ENCODE measurements at places on chromosomes 11 and 22. TPM values are rescaled to one million over a fixed set of nuclear protein-coding genes. Genes with fewer than 3 reads are reported as not detected.
A peak's percentile ranks its signal among the peaks of the same experiment; 100 is the strongest.

The NLRP14 gene
- 0.54 TPM for total RNA-seq

The POTEH gene
- total RNA-seq, result not detected

The KCNJ11 gene
- 3.0 TPM for total RNA-seq

DNA sequence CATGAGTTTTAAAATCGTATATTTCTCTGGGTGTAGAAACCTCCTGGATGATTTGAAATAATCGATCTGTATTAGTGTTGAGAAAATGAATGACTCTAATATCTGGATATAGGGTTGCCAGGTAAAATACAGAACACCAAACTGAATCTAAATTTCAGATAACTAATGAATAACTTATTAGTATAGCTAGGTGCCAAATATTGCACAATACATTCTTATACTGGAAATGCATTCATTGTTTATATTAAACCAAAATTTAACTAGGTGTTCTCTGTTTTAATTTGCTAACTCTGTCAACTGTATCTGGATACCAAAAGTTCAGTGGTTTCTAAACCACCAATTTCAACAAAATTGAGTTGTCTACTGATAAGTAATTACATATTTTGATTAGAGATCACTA is 2.5 kb upstream of the BIRC3 start:
- no peak overlapping the region for H3K4me3 ChIP-seq
- peaks cover 28% of the 10 kb centered on the region for H3K4me1 ChIP-seq
- peaks cover 4% of the 10 kb centered on the region for H3K27me3 ChIP-seq
- DNase-seq, result no peak
- no peaks in the 10 kb centered on the region for H3K36me3 ChIP-seq

DNA sequence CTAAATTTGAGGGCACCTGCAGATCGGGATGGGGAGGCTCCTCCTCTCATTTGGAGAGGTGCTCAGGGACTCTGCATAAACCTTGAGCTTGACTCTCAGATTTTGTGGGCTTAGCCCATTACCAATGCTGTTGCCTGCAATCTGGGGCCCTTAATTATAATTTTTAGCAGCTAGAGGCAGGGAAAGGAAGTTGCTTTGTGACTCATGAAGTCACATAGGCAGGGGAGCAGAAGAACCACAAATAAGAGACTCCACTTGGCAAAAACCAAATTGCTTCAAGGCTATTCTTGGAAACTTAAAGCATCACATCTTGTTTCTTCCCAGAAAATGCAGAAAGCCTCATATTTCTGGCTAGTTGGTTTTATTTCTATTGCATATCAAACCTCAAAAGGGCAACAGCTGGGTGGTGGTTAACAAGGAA is 46.9 kb downstream of the MICAL2 start:
- H3K4me1 ChIP-seq, result peaks cover 27% of the 10 kb centered on the region
- H3K36me3 ChIP-seq, result no peaks in the 10 kb centered on the region
- no peaks in the 10 kb centered on the region for H3K27me3 ChIP-seq
- no peak overlapping the region for H3K4me3 ChIP-seq
- DNase-seq, result no peak
- no peak overlapping the region for H3K27ac ChIP-seq

DNA sequence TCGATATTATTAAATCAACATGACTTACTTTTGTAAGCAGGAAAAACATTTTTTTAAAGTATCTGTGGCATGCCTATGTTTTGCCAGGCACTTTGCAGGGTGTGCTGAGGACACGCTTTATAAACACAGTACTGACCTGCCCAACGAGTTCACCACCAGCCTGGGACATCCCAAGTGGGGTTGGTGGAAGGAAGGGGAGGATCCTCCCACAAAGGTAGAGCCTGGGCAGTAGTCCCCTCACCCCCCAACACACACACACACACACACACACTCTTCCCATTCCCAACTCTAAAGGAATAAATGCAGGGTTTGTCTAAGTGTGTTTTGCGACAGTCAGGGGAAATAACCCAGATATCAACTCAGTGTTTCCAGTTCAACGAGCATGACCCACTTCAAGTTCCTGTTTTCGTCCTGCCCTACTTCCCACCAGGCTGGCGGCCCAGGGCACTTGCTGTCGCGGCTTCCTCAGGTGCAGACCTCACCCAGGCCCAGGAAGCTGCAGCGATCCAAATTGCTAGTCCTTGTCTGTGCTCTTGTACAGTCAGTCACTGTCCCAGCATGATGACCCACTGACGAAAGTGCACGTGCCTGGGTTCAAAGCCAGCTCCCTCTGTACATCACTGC is 3.1 kb downstream of the CERK start:
- no peak overlapping the region for H3K4me3 ChIP-seq
- peaks cover 54% of the 10 kb centered on the region for H3K4me1 ChIP-seq
- peak overlapping the region; percentile 56 for H3K27ac ChIP-seq
- no peak for DNase-seq

GRCh38 chr11:61827571-61828378 is at the start of gene FADS2:
Gene FADS2 (plus strand): TSS chr11:61828300. CDS start chr11:61828391, 91 bp downstream.
- H3K27ac ChIP-seq, result peak within 1 kb of the TSS; percentile 98
- H3K4me1 ChIP-seq, result peaks cover 44% of the 10 kb centered on the region
- peak; percentile 91 for DNase-seq
- no peaks in the 10 kb centered on the region for H3K27me3 ChIP-seq
- peak within 1 kb of the TSS; percentile 89 for H3K4me3 ChIP-seq

GRCh38 chr22:46500201-46500600 is 37.2 kb downstream of the CELSR1 start:
- peaks cover 15% of the 10 kb centered on the region for H3K4me1 ChIP-seq
- H3K36me3 ChIP-seq, result no peaks in the 10 kb centered on the region
- DNase-seq, result no peak

DNA sequence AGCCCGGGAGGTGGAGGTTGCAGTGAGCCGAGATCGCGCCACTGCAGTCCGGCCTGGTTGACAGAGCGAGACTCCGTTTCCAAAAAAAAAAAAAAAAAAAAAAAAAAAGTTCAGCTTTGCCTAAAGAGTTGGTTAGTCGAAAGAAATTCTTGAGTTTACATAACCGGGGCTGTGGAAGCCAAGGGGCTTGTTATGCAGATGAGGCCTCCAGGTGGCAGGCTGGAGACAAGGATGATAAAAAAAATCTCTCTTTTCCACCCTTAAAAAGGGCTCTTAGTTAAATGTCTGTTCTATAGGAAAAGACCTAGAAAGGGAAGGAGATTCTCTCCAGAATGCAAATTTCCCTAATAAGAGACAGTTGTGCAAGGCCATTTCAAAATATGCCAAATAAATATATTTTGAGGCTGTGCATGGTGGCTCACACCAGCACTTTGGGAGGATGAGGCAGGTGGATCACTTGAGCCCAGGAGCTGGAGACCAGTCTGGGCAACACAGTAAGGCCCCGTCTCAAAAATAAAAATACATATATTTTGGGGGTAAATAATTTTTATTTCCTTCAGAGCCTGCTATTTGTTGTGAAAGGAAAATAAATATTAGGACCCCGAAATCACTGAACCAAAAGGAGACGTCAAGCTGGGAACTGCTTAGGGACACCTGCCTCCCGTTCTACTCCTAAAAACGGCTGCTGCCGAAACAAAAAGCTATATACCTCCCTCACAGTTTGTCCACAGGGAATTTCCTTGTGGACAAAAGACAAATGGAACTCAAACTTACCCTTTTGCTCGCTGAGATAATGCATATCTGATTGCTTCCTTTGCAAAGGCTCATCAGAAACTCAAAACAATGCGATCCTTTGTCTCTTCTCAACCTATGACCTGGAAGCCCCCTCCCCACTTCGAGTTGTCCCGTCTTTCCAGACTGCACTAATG is 2.4 kb upstream of the IFITM2 start:
- H3K4me3 ChIP-seq, result no peak overlapping the region
- no peaks in the 10 kb centered on the region for H3K36me3 ChIP-seq
- peaks cover 9% of the 10 kb centered on the region for H3K27me3 ChIP-seq

Data from mesothelial cell of epicardium (in vitro differentiated cells).